ENCODE measurements at places on chromosomes 13 and 19. TPM values are rescaled to one million over a fixed set of nuclear protein-coding genes. Genes with fewer than 3 reads are reported as not detected.

DNA sequence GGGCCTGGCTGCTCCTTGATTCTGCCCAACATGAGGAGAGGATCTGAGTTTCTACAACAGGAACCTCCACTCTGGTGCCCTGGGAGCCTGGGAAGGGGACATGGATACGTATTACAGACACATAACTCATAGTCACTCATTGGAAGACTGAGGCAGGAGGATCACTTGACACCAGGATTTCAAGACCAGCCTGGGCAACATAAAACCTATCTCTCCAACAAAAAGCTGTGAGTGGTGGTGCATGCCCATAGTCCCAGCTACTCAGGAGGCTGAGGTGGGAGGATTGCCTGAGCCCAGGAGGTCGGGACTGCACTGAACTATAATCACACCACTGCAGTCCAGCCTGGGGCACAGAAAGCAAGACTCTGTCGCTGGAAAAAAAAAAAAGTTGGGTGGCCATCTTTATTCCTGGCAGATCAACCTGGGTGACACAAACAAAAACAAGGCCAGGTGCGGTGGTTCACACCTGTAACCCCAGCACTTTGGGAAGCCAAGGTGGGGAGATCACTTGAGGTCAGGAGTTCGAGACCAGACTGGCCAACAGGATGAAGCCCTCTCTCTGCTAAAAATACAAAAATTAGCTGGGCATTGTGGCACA is 1.1 kb upstream of the KLF1 start:
- DNase-seq = no peak

- DNase-seq = no peak
Observed at GRCh38 chr19:30119180-30119908, 177.3 kb downstream of the URI1 start.

GRCh38 chr13:95083758-95084157 is 217.5 kb downstream of the ABCC4 start:
- peak; percentile 86 for DNase-seq

TSHZ3 gene
- total RNA-seq = 3.2 TPM

DNA sequence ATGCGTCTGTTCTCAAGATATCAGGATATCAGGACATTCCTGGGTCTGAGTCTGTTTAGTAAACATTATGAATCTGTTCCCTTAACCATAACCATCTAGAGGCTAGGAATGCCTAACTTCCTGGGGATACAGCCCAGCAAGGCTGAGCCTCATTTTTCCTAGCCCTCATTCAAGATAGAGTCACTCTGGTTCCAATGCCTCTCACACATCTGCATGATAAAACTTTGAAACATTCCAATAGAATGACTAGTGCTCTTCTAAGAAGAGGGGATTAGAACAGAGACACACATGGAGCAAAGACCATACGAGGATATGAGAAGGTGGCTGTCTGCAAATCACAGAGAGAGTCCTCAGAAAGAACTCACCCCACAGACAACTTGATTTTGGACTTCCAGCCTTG is 20.6 kb upstream of the CABP5 start:
- DNase-seq = no peak

GRCh38 chr19:29704562-29705558 is 10.2 kb downstream of the C19orf12 start:
- DNase-seq = no peak

DNA sequence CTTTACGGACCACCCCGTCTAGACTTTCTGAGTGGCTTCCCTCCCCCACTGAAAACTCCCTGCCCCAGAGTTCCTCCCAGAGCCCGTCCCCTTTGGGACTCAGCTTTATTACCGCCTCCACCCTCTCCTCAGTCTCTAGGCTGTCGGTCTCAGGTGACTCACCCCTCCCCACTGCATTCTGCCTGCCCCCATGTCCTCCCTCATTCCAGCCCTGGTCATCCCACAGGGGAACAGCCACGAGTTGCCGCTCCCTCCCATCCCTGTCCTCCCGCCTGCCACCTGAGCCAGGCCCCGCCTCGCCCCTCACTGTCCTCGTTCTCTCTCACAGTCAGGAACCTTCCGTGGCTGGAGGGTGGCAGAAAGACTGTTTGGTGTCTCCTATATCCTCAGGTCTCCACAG is 57.3 kb downstream of the SMARCA4 start:
- no peak for DNase-seq

DNA sequence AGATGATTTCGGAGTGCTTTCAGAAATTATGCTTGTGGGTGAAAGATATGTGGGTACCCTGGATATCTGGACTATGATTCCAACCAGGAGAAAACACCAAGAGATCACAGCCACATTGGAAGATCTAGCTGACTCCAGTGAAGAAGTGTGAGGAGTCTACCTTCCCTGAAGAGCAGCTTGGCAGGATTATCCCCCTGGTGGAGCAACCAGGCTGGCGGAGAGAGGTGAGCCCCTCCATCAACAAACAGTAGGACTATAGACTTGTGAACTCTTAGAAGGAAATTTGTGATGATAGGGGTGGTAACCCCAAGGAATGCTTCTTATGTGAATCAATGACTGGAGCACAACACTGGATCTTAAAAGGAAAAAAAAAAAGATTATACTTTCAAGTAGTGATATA is 47.8 kb upstream of the DIAPH3 start:
- DNase-seq = no peak

DNA sequence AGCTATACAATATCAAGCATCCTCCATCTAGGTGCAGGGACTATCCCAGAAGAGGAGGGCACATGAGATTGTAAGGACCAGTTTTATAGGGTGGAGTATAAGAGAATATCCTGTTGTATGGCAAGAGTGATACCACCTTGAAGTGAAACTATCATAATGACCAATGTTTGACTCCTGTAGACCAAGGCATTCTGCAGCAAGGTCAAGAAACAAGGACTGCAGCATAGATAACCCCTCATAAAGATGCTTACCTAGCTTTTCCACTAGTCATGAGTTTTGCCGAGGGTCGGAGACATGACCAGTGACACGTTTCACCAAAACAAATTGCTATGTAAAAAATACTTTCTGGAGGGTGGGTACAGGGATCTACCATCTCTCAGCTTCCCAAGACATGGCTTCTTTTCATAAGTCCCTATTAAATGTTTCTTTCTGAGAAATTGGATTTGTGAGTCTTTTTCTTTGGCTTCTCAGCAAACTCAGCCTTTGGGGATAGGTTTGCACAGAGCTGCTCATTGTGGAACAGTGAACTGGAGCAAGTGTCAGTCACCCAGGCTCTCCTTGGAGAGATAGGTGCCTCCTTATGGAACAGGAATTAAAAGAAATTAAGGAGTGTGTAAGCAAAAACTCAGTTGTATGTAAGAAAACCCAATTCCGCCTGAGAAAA is 28.2 kb upstream of the CYSLTR2 start:
- DNase-seq = no peak

ZNF493 gene
- 11.9 TPM for total RNA-seq

- no peak for DNase-seq
Observed at GRCh38 chr19:2080336-2080988, 15.7 kb downstream of the MOB3A start.

GRCh38 chr13:87666831-87667230 is 4.3 kb upstream of the SLITRK5 start:
- no peak for DNase-seq

ELF1 gene
- 124 TPM for total RNA-seq

GPR18 gene
- not detected for total RNA-seq

C19orf33 gene
- total RNA-seq = not detected

GRCh38 chr13:101092985-101093384 is 323.3 kb downstream of the NALCN start:
- DNase-seq = no peak

DNA sequence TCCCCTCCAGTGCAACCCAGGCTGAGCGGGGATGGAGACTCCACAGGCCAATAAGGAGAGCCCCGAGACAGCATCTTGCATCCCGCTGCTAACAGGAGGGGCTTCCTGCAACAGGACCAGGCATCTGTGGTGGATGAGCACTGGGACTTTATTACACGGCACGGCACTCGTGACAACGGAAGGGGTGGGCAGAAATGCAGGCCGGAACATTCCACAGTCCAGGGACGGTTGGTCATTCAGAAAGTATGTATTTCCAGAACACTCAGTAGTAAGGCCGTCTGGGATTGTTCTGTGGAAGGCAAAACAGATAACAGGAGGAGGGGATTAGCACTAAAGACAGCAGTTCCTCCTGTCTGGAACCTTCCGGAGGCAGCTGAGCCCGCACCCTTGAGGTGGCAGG is 3.3 kb upstream of the TM6SF2 start:
- DNase-seq = no peak

DNA sequence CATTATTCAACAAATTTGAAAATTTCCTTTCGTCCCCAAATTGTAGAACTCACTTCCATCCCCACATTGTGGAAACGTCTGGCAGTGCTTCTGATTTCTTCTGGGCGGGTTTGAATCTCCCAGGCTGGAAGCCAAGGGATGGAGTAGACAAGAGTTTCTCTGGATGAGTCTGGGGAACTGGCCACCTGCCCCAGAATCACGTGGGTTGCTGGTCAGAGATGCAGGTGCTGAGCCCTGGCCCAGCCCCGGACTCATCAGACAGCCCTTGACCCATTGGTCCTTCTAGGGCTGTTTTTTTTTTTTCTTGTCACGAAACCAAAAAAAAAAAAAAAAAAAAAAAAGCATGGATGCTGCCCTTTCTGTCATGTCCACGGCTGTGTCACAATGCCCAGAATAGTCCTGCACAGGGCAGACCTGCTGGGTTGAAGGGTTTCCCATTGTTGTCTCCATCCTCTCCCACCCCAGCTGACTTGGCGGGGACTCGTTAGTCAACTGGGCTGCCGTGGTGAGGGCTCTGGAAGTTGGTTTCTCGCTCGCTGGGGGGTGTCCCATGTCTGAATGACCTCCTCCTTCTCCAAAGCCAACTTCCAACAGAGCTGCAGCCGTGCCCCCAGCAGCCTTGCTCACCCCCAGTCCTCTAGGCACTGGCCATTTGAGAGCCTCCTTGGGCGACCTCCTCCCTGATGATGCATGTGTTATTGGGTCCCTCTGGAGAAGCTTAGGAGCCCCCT is 12.8 kb downstream of the CHST8 start:
- DNase-seq = no peak

DNA sequence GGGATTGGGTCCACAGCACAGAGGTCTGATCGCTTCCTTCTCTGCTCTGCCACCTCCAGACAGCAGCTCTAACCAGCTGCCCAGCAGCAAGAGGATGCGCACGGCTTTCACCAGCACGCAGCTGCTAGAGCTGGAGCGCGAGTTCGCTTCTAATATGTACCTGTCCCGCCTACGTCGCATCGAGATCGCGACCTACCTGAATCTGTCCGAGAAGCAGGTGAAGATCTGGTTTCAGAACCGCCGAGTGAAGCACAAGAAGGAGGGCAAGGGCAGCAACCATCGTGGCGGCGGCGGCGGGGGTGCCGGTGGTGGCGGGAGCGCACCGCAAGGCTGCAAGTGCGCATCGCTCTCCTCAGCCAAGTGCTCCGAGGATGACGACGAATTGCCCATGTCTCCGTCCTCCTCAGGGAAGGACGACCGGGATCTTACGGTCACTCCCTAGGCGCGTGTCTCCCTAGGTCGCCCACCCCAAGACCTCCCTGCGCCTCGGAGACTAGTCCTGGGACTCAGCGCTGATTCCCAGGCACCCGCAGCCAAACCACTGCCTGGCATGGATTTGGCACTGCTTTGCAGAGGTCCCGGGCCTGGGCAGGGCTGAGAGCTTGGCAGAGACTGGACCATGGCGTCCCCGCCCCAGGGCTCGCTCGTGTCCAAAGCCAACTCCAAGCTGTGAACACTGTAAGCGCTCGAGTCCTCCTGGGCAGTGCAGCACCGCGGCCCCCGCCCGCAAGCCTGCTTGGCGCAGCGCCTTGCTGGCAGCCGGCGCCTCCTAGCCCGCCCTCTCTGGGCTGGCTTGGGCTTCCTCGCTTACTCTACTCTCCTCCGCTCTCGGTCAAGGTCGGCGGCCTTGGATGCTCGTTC is 1.5 kb downstream of the GSX1 start:
- no peak for DNase-seq

GRCh38 chr19:30719999-30720345 is 347.8 kb downstream of the ZNF536 start:
- no peak for DNase-seq

GRCh38 chr19:53057904-53058580 is 13.5 kb downstream of the ERVV-2 start:
- peak; percentile 12 for DNase-seq

- no peak for DNase-seq
Observed at GRCh38 chr19:1163283-1163933, 10.7 kb downstream of the SBNO2 start.

DNA sequence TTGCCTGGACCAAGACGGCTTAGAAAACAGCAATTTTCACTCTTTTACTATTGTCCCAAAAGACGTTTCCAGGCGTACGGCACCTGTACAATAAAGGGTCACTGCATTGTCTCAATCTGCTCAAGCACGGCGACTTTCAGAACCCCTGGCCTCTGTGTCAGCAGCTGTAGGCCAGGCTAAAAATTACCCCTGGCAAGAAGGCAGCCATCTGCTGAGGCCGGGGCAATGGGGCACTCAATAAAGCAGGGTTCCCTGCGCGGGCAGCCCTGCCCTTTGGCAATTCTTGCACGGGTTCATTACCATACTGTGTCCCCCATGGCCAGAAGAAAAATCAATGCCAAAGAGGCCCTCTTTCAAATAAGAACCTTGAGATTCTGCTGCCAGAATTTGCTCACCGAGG is 52.1 kb downstream of the STK24 start:
- no peak for DNase-seq

SMAD9 gene
- total RNA-seq = 11.1 TPM
